Frontal cortex (tissue), 4 donors: ENCODE measurements at places on chromosomes 2 and 18. TPM values are rescaled to one million over a fixed set of nuclear protein-coding genes. Genes with fewer than 3 reads are reported as not detected.

BBS5 gene
- 12.6 TPM for total RNA-seq

CCBE1 gene
- total RNA-seq: 32.6 TPM

GRCh38 chr2:215812966-215813365 lies 200.4 kb downstream of the MREG start:
- DNase-seq: no peak

DNA sequence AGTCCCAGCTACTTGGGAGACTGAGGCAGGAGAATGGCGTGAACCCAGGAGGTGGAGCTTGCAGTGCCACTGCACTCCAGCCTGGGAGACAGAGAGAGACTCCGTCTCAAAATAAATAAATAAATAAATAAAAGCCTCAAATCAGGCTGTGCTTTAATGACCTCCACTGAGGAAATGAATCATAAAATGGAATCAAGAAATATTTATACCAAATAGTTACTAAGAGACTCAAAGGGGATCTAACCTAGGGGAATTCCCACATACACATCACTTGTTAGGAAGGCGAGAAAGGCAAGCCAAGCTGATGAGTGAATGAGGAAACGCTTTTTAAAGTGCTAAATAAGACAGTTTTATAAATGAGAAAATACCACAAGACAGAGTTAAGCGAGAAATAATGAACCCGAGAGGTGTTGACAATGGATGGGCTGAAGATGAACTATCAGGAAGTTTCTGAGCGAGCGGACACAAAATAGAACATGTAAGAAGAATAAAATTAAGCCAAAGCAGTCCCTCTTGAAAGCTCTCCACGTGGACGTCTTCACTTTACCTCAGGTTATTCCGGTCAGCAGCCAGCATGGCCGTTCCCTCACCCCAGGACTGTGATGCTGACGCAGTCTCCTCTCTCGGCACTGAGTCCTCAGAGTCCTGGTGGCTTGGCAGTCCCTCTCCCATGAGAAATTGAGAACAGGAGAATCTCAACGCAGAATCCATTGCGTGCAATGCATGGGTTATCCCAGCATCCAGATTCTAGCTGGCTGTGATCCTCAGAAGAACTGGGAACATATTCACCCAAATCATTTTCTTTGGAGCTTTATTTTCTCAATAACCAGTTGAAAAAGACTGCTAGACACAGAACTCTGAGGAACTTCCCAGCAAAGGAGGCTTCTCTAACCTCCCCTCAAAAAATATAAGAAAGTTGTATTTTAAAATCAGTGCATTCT lies 22.3 kb downstream of the PXDN start:
- no peak for DNase-seq

- no peak for DNase-seq
Observed at GRCh38 chr2:44543773-44544725, 182.3 kb downstream of the CAMKMT start.

- DNase-seq: no peak
Observed at GRCh38 chr2:105595536-105595935, 149.2 kb upstream of the NCK2 start.

GRCh38 chr2:200757399-200757798 lies 54.3 kb upstream of the BZW1 start:
- no peak for DNase-seq

TYMS gene
- total RNA-seq: 3.7 TPM
